NCI-H526 (cell line): ENCODE measurements at places on chromosomes 3 and 15.

DNA sequence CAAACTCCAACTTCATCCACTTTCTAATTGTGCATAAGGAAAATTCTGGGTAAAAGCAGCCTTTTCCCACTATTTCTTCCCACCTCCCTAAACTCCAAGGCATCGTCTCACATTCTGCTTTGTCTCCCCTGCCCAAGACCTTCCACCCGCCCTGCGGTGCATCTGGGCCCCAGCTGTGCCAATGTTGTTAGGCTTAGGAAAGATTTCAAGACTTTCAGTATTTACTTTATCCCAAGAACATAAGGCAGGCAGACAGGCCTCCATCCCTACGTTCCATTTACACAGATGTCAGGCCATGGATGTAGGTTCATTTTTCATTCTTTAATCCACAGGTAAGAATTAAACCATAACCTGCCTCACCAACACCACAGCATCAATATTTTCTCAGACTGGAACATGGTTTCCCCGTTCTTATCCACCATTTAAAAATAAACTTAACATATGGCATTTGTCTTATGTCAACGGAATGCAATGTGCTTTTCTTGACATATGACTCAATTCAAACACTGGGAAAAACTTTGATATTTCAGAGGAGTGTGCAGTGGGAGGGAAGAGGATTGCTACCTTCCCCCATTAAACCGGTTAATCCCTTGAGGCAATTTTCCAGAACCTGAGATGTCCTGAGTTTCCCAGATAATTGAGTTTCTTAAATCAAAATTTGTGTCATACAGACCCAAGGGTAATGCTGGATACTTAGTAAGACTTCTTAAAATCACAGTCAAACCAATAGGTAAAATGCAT lies 238.0 kb upstream of the LRIG1 start:
- DNase-seq = no peak

DNA sequence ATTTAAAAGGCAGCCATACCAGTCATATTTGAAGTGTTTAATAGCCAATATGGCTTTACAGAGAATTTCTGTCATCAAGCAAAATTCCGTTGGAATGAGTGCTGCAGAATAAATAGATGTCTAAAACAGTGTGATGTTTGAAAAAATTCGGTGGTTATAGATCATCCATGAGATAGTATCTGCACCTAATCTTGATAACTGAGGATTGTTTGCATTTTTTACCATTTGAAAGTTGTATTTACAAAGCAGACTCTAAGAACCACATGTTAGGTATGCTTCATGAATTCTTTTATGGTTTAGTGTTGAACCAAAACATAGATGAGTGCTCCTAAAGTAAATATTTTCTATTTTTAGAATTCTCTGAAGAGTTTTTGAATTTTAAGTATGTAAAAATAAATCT lies 476.1 kb downstream of the NAALADL2 start:
- no peak for DNase-seq

GRCh38 chr3:193010191-193010590 lies 92.5 kb upstream of the MB21D2 start:
- no peak for DNase-seq

- peak; percentile 85 for DNase-seq
Measured at GRCh38 chr15:38702178-38702912, 137.7 kb upstream of the RASGRP1 start.

DNA sequence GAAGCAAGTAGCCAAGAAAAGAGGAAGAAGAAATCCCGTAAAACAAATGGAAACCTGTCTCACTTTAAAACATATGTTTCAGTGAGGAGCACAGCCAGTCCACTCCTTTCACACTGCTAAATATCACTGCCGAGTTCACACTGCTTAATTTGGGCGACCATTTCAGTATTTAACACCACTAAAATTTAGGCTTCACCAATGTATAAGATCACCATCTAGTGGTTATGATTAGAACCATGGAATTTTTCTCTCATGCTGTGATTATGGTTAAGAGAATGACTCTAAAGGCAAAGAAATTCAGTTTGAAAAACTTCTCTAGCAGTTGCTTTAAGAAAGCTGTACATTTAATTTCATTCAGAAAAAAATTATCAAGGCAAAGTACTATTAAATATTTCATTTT lies 16.6 kb downstream of the SLC4A7 start:
- no peak for DNase-seq

- no peak for DNase-seq
Measured at GRCh38 chr3:134656211-134656800, 5.5 kb upstream of the KY start.

GRCh38 chr3:124688581-124689454 lies 41.4 kb upstream of the UMPS start:
- DNase-seq = peak; percentile 38

- no peak for DNase-seq
Measured at GRCh38 chr3:189212681-189213080, 40.9 kb downstream of the TPRG1 start.

DNA sequence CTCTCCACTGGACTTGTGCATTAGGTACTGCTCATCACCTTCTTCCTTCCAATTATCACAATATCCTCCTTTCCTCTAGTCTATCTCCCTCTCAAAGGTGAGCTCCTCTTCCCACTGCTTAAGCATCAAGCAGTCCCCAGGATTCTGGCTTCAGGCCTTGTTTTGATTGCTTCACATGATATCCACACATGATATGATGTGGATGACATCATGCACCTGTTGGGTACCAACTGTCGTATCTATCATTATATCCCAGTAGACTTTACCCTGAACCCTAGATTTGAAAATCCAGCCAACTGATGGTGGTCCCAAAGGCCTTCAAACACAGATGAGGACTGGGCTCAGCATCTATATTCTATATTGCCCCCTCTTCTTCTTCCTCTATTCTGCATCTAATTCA lies 104.9 kb downstream of the MFSD1 start:
- DNase-seq = no peak

DNA sequence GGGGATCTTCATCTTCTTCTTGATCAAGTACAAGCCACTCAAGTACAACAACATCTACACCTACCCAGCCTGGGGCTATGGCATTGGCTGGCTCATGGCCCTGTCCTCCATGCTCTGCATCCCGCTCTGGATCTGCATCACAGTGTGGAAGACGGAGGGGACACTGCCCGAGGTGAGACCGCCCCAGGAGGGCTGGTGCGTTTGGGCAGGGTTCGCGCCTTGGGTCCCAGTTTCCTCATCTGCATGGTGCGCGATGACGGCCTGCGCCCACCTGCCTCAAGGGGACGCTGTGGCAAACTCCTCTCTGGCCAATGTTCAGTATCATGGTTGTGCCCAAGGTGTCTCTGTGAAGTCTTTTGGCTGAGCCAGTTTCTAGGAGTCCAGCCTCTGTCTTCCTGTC lies 57.5 kb upstream of the SLC6A1 start:
- DNase-seq = no peak

- no peak for DNase-seq
Measured at GRCh38 chr15:69282104-69282743, 16.5 kb upstream of the PAQR5 start.

- DNase-seq = no peak
Measured at GRCh38 chr3:188656196-188656982, 502.4 kb downstream of the LPP start.

- DNase-seq = no peak
Measured at GRCh38 chr3:89256882-89257281, 149.5 kb downstream of the EPHA3 start.
